ENCODE measurements at places on chromosomes 11 and 22.

DNA sequence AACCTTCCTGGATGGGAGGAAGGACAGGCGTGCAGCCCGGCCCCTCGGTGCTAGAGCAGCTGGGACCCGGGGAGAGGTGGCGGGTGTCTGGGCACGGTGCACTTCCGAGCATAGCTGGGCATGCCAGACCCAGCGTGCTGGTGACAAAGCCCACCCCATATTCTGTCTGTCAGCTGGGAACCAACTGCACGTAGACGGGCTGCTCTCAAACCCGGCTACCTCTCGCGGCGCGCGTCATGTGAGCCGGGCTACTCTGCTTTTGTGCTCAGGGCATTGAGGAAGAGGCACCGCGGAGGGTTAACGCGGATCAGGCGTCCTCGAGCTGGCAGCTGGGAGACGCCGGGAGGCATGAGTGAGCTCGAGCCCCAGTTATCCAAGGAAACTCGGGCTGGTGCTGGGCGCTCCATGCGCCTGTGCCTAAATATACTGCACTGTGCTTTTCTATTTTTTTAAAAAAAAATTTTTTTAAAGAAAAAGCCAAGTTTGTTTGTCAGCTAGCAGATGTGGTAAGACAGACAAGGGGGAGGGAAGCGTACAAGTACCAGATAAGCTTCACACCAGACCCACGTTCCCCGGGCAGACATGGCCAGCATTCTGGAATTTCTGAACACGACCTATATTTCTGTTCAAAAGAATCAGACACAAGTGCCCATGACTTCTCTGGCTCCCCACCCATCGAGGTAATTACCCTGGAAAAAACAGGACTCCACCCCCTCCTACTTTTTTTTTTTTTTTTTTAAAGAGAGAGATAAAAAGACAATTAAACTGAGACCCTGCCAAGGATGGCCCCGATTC, 425.6 kb downstream of the SHANK2 start:
- no peak for DNase-seq

DNA sequence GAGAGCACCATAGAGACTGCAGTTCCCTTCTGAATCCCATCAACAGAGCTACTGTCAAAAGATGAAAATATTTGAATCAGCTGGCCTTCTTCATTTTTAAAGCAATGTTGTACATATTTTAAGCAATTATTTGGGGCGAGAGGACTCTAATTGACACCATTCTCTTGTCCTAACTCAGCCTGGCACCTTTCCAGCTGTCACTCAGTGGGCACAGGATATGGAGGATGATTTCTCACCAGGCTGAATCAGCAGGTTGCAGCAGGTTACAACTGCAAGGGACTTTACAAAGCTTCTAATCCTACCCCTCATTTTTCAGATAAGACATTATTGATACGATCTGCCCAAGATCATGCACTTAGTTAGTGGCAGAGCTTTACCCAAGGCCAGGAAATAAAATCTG, 11.9 kb upstream of the WT1 start:
- no peak for DNase-seq

DNA sequence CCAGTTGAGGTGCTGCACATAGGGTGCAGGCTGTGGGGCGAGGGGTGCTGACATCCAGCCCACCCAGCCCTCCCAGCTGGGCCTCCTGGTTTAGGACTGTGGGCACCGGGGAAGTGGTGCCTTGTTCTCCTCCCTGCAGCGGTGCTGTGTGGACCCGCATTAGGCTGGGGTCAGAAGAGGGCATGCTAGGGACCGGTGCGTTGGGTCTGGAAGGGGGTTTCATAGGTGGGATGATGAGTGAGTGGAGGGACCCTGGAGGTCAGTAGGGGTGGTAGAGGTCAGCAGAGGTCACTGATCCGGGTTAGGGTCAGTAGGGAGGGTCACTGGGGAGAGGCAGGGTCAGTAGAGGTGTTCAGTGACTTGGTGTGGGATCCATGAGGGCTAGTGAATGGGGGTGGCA, 6.7 kb upstream of the MYBPC3 start:
- DNase-seq, result no peak

DNA sequence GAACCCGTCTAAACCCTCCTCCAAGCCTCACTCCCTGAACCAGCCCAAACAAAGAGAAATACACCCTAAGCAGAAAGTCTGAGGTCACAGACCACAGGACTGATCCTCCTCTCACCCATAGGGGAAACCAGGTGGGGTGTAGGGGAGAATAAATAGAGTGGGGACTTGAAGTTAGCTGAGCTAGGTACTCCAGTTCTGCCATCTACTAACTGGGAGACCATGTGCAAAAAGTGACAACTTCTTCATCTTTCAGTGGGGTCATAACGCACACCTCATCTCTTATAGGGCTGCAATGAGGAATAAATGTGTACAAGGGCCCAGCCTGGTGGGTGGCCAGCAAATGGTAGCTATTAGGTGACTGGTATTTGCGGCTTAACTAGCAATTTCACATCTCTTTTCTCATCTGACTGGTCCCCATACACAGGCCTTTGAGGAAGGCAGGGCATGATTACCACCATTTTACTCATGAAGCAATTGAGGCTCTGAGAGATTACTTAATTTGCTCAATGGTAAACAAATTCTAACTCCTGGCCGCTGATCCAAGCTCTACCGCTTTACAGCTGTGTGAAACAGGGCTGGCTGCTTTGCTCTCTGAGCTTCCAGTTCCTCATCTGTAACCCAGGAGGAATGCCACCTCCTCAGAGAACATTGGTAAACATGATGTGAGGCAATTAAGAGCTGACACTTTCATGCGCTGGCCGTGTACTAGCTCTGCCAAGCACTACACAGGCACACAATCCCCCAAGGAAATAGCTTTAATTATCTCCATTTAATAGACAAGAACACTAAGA, 16.6 kb downstream of the TBC1D10A start:
- peak; percentile 61 for DNase-seq
